NCI-H2081 treated with DMSO at 0.1 percent for 48 hours (cell line): ENCODE measurements at places on chromosomes 12 and 14.

DNA sequence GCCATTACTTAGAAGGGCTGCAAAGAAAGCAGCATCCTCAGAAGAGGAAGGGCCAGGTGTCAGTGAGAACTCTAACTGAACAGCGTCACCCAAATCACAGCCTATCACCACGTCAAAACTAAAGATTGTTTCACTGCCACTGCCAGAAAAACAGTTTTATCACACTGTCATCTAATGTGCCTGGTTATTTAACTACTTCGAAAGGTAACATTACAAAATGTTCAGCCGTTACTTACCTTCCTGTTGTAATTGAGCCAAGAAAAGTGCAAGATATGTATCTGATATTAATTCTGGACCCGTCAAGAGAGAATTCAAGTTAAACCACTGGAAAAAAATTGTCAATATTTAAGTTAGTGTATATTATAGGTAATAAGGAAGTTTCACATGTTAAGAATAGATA, 17.9 kb downstream of the ATXN3 start:
- no peak for DNase-seq

GRCh38 chr14:29800961-29801360, 126.7 kb downstream of the PRKD1 start:
- DNase-seq, result no peak

DNA sequence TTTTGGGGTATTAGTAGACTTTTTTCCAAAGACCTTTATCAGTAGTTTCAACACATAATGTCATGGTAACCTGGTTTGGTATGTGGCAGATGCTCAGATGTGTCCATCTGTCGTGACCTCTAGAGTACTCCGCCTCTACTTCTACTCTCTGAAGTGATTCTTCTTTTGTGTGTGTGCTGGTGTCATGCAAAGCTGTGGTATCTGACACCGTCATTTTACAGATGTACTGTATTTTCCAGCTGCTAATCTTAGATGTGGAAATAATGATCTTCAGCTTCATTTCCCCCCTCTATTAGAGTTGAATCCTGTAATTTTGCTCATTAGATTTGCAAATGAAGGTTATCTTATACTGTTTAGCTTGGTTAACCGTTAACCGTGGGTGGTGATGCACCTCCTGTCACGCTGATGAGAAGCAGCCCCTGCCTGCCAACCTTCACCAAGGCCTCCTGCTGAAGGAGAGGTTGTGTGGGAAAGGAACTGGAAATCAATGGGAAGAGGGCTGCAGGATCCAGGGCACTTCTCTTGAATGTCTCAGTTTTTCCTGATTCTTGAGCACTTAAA, 222.4 kb upstream of the AMIGO2 start:
- no peak for DNase-seq

- DNase-seq, result no peak
Measured at GRCh38 chr14:51539571-51540037, 112.1 kb upstream of the FRMD6 start.

- DNase-seq, result no peak
Measured at GRCh38 chr14:94728950-94729349, 41.0 kb downstream of the GSC start.

DNA sequence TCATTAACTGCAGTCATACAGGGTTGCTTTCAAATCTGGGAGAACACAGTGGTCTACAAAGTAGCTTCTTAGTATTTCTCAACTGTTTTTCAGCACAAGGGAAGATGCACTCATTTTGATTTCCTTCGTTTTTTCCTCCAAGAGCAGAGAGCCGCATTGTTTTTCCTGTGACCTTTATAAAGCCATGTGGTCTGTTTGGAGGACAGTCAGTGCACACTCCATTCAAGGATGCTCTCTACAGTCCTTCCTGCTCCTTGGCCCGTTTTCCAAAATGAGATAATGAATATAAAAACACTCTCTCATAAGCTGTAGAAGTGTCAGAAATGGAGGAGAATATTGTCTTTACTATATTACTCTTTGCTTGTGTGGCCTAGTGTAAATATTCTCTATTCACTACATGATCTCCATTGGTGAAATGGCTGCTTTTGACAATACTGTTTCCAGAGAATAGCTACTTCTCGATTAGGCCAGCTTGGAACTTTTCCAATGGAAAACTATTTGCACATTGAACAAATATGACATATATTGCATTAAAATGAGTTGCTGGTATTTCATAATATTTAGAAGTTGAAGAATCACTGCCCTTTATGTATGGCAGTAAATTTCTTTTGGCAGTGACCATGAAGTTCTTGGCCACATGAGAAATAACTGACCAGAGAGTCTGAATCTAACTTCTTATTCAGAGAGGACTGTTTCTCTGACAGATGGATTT, 393.1 kb upstream of the RGS6 start:
- DNase-seq, result no peak

DNA sequence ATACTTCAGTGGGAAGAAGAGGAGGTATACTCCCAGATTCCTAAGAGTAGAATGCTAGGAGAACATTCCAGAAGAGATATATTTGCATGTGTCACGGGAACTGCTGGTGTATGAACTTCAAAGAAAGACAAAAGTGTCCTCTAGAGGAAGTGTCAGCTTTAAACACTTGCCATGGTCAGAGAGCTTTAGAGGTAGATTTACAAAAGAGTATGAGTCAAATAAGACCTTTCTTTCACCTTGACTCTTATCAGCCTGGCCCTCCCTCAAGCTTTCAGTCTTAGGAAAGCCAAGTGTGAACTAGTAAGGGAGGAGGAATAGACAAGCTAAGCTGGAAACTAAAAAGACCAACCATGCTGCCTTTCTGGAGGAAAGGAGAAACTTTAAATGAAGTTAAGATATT, 34.7 kb downstream of the COX8C start:
- no peak for DNase-seq

DNA sequence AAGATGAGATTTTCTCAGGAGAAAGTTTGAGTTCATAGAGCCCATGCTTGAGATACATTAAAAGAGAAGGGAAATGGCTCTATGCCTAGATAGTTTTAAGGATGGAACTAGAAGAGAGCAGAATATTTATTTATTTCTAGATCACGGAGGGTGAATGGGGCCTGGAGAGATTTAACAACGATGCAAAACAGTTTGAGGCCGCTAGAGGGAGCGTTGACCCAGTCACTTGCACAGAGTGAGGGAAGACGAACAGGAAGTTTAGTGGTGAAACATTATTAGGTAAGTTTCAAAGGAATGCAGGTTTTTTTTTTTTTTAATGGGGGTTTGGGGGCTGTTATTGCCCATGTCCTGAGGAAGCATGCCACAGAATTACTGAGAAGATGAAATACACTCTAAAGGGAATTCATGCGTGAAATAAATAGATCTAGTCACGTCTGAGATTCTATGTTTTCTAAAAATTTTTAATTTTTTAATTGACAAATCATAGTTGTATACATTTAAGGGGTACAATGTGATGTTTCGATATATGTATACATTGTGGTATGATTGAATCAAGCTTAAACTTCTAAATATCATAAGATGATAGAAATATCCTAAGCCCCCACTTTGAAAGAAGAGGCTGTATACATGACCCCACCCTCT, 14.8 kb upstream of the PPP1R1A start:
- DNase-seq, result no peak

- no peak for DNase-seq
Measured at GRCh38 chr12:45464699-45465098, 248.8 kb downstream of the ANO6 start.

DNA sequence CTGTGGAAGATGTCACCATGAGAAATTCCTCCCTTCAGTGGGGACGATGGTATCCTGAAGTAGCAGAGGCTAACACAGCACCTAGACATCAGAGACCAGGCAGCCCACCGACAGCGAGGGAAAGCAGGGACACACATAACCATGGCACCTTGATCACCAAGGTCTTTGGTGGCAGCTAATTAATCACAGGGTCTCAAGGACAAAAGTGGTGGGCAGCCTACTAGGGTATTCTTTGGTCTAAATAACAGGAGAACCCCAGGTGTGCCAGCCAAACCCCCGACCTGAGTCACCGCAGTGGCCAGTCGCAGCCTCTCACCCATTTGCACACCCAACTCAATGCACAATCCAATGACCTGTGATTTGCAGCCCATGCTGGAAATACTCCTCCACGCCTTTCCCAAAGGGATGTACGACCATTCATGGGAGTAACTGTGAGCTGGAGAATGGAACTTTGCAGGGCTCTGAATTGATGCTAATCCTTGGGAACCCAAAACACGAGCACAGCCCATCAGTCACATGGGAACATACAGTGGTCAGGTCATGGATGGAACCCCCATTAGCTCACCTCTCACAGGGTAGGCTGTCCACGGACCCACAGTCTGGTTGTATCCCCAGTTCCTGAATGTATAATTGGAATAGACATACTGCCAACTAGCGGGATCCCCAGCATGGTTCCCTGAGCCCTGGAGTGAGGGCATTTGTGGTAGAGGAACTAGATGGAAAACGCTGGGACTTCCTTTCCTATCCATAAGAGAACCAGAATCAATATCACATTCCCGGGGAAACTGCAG, 58.7 kb upstream of the C14orf180 start:
- DNase-seq, result no peak

DNA sequence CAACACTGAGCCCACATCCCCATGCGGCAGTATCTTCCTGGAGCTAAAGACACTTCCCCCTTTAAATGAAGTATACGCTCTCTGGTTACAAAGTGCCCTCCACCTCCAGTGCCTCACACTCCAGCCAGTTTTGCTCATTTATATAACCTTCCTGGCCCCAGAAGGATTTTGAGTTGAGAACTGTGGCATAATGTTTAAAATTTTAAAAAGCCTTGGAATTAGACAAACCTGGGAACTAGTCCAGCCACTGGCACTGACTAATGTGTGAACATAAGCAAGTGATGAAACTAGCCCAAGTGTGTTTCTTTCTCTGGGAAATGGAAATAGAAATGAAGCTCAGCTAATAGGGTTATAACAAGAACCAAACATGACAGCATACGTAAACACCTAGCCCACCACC, 723.7 kb upstream of the USP15 start:
- no peak for DNase-seq

GRCh38 chr12:54134850-54135249, 53.9 kb downstream of the SMUG1 start:
- DNase-seq, result no peak

DNA sequence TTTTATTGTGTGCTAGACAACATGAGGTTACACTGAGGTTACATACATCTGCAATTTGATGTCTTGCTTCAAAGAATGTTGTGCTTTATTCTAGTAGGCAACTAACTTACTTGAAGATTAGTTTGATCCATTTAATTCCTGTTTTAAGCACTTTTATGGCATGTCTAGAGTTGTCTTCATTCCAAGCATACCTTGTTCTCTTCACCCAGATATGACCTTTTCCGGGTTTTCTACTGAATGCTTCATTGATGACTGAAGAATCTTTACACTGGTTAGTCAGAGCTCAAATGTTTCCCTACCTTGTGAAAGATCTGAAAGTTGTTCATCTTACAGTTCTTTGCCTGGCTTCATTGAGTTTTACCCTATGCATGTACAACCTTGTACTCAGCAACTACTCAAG, 274.0 kb upstream of the KITLG start:
- no peak for DNase-seq

DNA sequence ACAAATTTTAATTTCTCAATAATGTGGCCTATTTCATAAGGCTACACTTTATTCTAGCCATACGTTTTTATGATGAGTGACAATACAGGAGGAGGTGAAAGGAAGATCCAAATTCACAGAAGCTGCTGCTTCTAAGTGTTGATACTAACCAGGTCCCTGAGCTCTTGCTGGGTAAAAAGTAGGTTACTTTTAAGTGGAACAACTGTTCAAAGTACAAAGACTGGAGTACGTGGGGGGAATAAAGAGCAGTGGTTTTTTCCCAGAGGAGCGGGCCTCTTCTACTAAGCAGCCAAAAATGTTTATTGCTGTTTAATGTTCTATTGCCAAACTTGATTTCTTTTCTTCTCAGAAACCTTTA, 301.8 kb downstream of the AEBP2 start:
- no peak for DNase-seq

- no peak for DNase-seq
Measured at GRCh38 chr12:51323317-51323960, 535 bp downstream of the BIN2 start.

DNA sequence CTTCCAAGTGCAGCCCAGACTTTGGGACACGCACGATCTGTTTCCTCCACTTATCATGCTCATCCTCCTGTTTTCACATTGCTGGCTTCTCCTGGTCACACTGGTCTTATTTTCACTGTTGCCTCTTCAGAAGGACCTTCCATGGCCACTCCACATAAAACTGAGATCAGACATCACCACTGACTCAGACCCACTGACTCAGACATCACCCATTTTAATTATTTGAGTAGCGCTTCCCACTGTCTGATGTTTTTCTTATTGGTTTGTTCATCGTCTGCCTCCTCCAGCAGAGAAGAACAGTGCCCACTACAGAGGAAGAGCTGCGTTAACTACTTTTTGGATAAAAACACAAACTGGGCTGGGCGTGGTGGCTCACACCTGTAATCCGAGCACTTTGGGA, 270.5 kb upstream of the PWP1 start:
- DNase-seq, result no peak

DNA sequence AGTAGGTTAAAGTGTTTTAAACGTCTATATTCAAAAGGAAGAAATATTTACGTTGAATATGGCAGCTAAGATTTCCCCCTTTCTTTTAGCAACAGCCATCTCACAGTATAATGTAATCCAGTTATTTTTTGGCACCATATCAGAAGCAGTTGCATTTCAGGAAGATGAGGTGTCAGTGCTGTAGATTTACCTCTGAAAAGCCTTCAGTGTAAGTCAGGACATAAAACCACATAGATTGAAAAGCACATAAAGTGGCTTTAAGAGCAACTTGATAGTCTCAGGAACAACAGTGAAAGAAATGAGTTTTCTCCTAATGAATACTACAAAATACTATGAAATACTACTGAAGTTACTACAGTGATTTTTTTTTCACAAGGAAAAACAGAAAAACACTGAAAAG, 6.9 kb downstream of the MLH3 start:
- no peak for DNase-seq

DNA sequence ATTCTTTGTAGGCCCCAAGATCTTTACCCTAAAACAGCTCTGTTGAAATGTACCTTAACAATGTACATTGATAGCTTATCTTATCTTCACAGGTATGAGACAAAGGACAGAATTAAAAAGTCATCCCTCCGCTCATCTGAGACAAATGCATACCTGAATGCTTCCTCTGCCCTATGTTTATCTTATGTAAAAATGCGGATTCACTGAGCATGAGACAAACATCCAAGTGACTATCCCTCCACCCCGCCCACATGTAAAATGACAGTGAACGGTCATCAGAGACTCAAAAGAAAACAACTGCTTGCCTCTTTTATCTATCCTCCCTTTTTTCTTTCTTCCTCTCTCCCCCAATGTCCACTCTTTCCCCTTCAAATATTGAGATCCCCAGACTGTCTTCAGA, 37.2 kb upstream of the ZNF740 start:
- DNase-seq, result no peak

GRCh38 chr12:53974084-53975063, at the start of gene HOTAIR:
TSS of gene HOTAIR (minus strand) at chr12:53974954.
- DNase-seq, result no peak

GRCh38 chr12:118436986-118437385, 60.6 kb downstream of the SUDS3 start:
- no peak for DNase-seq

DNA sequence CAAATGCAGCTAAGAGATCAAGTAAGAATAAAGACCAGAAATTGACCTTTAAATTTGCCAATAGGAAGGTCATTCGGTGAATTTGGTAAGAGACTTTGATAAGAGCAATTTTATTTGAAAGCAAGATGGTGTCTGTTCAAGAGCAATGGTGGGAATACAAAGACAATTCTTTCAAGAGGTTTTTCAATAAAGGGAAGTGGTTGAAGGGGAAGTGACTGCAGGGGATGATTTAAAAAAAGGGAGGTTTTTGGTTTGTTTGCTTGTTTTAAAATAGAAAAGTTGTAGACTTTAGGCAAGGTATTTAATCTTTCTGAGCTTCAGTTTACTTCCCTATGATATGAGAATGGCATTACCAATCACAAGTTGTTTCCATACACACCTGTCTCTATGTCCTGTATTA, 4.3 kb upstream of the APPL2 start:
- DNase-seq, result no peak
